ENCODE measurements at places on chromosomes 16 and 17. TPM values are rescaled to one million over a fixed set of nuclear protein-coding genes. Genes with fewer than 3 reads are reported as not detected.
A peak's percentile ranks its signal among the peaks of the same experiment; 100 is the strongest.

DNA sequence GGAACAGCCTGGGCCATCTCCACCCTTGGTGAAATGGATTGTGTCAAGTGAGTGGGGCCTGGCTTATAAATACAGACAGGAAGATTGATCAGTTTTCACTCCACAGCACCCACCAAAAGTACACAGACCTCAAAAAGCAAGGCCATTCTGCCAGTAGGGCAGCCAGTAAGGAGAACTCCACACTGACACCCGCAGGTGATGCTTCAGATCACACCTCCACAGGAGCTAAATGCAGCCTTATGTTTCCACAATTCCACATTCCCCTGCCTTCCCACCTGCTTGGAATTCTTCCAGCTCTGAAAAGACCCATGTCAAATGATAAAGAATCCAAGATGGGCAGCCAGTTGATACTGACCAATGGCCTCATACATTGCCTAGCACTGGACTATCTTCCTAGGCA is 191.1 kb downstream of the ZFHX3 start:
- no peaks in the 10 kb centered on the region for H3K27me3 ChIP-seq
- DNase-seq: peak; percentile 49
- no peak overlapping the region for H3K4me3 ChIP-seq

GRCh38 chr16:67137605-67138004 is 13.2 kb downstream of the B3GNT9 start:
- no peak overlapping the region for H3K27ac ChIP-seq
- H3K4me3 ChIP-seq: no peak overlapping the region
- no peaks in the 10 kb centered on the region for H3K27me3 ChIP-seq
- no peak for DNase-seq

DNA sequence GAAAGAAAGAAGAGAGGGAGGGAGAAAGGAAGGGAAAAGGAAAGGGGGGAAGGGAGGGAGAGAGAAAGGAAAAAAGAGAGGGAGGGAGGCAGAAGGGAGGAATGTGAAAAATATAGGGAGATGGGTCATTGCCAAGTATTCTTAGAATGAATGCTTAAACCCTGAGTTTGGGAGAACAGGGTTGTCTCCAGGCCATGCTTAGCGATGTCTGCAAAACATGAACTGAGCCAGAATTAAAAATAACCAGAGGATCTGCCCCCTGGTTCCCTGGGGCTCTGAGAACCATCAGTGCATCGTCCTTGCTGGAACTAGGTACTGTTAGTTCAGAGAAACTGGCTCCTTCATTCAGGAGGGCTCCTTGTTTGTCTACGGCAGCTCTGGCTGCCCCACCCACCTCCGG is 170.4 kb downstream of the IRX5 start:
- H3K27ac ChIP-seq: no peak overlapping the region
- no peak overlapping the region for H3K4me3 ChIP-seq
- no peak for DNase-seq
- H3K36me3 ChIP-seq: no peaks in the 10 kb centered on the region

DNA sequence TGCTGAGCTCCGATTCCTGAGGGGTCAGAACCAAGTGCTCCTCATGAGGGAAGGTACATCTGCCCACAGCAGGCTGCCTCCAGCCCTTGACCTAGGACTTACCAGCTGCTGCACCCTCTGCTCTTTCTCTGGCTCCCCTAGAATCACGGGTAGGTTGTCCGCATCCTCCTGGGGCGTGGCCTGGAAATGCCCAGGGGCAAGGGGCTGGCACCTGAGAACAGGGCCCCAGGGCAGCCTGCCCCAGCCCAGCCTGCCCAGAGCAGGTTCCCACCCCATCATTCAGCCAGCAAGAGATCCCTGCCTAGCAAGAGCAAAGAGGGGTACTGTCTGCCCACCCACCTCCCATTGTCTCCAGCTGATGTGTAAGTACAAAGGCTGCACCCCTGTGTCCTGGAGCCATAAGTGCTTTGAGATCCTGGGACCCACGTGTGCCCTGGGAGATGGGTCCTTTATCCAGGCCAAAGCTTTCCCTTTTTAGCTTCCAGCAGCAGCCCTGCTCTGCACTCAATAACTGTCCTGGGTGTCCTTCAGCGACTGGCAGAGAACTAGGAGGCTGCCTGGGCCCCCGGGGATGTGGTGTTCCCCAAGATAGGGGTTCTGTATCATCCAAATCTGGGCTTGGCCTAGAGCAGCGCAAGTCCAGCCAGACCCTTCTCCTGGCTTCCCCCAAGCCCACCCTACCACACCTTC is 5.1 kb downstream of the TSPOAP1 start:
- no peaks in the 10 kb centered on the region for H3K36me3 ChIP-seq
- DNase-seq: no peak
- H3K27ac ChIP-seq: no peak overlapping the region

DNA sequence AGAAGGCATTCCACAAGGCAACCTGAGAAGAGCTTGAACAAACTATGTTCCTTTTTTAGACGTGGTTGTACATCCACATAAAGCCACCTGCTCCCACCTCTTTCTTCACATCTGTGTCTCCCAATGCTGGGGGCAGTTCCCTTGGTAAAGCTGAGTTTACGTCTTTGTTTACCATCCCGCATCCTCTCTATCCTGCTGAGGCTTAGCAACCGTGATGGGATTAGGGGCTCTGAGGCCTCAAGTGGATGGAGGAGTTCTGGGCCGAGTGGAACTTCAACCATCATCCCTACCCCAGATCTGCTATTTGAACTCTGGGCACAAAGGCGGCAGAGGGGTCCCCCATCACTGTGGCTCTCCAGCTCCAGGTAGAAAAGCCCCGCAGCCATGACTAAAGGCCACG is 94.2 kb upstream of the CREBBP start:
- H3K4me3 ChIP-seq: no peak overlapping the region
- no peaks in the 10 kb centered on the region for H3K27me3 ChIP-seq
- H3K27ac ChIP-seq: no peak overlapping the region
- DNase-seq: no peak

DNA sequence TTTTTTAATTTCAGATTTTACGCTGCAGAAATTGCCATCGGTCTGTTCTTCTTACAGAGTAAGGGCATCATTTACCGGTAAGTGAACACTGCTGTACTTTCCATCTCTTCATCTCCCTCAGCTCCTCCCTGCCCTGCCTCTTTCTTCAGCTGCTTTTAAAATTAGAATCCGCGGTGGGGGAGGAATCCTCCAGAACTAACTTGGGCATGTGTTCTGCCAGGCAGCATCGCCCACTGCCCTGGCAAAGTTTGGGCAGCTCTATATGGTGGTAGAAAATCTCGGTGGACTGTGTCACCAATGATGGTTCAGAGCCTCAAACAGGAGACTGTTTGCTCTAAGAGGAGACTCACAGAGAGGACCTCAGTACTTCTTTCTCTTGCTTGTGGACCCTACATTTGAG is 81.6 kb upstream of the CACNG3 start:
- H3K4me3 ChIP-seq: no peak overlapping the region
- no peak overlapping the region for H3K27ac ChIP-seq
- peaks cover 27% of the 10 kb centered on the region for H3K27me3 ChIP-seq
- H3K4me1 ChIP-seq: no peaks in the 10 kb centered on the region

- peaks cover 12% of the 10 kb centered on the region for H3K27me3 ChIP-seq
- no peaks in the 10 kb centered on the region for H3K4me1 ChIP-seq
- no peak overlapping the region for H3K4me3 ChIP-seq
- H3K36me3 ChIP-seq: no peaks in the 10 kb centered on the region
- no peak overlapping the region for H3K27ac ChIP-seq
Observed at GRCh38 chr17:64017381-64017980, 3.0 kb downstream of the ICAM2 start.

- H3K4me3 ChIP-seq: no peak overlapping the region
- peak; percentile 14 for DNase-seq
- H3K27me3 ChIP-seq: peaks cover 19% of the 10 kb centered on the region
Observed at GRCh38 chr16:27195076-27195741, 8.1 kb upstream of the KDM8 start.

- H3K36me3 ChIP-seq: peaks cover 70% of the 10 kb centered on the region
- H3K27me3 ChIP-seq: no peaks in the 10 kb centered on the region
- no peak overlapping the region for H3K27ac ChIP-seq
Observed at GRCh38 chr17:4066210-4066609, 76.6 kb downstream of the ZZEF1 start.

DNA sequence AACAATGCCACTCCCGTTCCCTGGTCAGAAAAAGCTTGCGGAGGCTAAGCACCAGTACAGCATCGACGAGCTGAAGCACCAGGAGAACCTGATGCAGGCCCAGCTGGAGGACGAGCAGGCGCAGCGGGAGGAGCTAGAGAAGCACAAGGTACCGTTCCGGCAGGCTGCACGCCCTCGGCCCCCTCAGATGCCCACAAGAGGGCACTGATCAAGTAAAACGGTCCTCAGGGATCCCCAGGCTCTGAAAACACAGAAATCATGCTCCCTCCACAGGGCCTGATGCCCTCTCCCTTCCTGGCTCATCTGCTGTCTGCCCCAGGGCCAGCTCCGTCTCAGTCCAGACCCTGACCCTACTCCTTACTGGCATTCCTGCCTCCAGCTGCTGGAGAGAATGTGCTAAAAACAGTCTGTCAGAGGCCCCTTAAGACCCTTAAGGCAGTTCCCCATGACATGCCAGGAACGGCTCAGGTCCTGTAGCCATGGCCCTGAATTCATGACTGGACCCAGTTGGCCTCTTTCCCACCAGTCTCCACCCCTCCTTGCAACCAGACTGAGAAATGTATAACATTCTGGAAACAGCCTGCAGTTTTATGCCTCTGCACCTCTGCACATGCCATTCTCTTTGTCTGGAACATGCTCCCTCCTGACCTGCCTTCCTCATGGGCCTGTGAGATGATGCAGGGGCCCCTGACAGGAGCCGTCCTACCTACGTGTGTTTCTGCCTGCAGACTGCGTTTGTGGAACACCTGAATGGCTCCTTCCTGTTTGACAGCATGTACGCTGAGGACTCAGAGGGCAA is 21.8 kb downstream of the DRC3 start:
- H3K27ac ChIP-seq: no peak overlapping the region
- H3K36me3 ChIP-seq: peaks cover 6% of the 10 kb centered on the region
- no peak overlapping the region for H3K4me3 ChIP-seq
- H3K4me1 ChIP-seq: peaks cover 24% of the 10 kb centered on the region
- DNase-seq: no peak

DNA sequence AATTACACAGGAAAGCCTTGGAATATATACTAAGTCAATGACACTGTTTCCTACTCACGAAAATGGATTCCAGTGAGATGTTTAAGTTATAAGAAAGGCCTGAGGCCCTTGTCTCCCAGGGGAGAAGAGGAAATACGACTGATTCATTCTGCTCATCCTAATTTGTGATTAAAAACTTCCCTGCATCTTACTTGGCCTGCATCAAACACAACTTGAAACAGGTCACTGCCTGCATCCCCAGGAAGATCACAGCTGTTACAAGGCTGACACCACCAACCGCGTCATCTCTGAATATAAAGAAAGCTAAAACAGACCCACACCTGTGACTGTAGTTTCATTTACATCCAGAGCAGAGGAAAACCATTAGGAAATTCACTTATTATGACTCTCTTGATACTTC is 121.9 kb downstream of the DNAH3 start:
- no peaks in the 10 kb centered on the region for H3K4me1 ChIP-seq
- no peak overlapping the region for H3K27ac ChIP-seq
- H3K27me3 ChIP-seq: no peaks in the 10 kb centered on the region
- H3K36me3 ChIP-seq: peaks cover 4% of the 10 kb centered on the region

- no peak overlapping the region for H3K27ac ChIP-seq
- H3K4me1 ChIP-seq: no peaks in the 10 kb centered on the region
- H3K36me3 ChIP-seq: no peaks in the 10 kb centered on the region
- H3K27me3 ChIP-seq: no peaks in the 10 kb centered on the region
- DNase-seq: no peak
Observed at GRCh38 chr16:559021-559380, 1.2 kb upstream of the PRR35 start.

GRCh38 chr17:78839235-78839761 is 1.3 kb downstream of the USP36 start:
- H3K4me3 ChIP-seq: peak overlapping the region; percentile 93
- H3K27ac ChIP-seq: peak overlapping the region; percentile 90
- H3K36me3 ChIP-seq: peaks cover 37% of the 10 kb centered on the region

GRCh38 chr16:89373355-89374110 is 116.8 kb downstream of the ANKRD11 start:
- no peak overlapping the region for H3K4me3 ChIP-seq
- peaks cover 30% of the 10 kb centered on the region for H3K36me3 ChIP-seq
- DNase-seq: no peak
- H3K27ac ChIP-seq: no peak overlapping the region
- H3K27me3 ChIP-seq: no peaks in the 10 kb centered on the region

- H3K27ac ChIP-seq: no peak overlapping the region
- no peaks in the 10 kb centered on the region for H3K4me1 ChIP-seq
- DNase-seq: no peak
- no peak overlapping the region for H3K4me3 ChIP-seq
Observed at GRCh38 chr17:12406623-12407215, 259.0 kb upstream of the MYOCD start.

- H3K4me3 ChIP-seq: no peak overlapping the region
- H3K27me3 ChIP-seq: no peaks in the 10 kb centered on the region
- no peaks in the 10 kb centered on the region for H3K36me3 ChIP-seq
Observed at GRCh38 chr17:48540213-48540612, 4.7 kb downstream of the HOXB2 start.

DNA sequence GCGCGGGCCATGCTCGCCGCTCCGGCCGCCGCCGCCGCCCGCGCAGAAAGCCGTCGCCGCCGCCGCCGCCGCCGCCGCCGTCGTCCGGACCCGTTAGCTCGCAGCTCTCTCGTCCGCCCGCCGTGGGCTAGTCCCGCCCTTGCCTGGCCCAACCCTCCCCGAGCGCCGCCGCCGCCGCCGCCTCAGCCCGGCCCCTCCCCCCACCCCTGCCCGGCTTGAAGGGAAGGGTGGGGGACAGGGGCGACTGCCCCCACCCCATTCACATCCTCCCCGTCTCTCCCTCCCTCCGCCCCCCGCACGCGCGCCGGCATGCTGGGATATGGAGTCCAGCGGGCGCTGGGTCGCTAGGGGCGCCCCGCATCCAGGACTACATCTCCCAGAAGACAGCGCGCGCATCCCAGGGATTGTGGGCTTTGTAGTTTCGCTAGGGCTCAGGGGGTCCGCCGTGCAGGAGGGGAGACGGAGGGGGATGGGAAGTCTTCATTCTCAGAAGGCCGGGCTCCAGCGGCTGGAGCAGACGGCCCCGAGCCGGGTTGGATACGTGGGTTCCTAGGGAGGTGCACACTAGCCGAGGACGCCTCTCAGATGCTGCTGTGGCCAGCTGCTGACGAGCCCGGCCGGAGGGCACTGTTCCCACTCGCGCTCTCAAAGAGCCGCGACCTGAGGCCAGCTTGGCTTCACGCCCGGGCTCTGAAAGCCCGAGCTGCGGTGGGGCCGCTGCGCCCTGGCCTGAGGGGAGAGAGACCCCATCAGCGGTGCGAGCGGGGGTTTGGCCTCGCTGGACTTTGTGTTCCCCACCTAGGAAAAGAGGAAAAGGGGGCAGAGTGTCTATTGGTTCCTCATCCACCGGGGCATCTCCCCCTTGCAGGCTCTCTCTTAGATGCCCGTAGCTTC is at the start of gene ST3GAL2:
Gene ST3GAL2, minus strand, starts transcription at position 132 of the 894 bp plus-strand sequence. CDS start 40,570 bp downstream, outside the sequence.
- peak within 1 kb of the TSS; percentile 43 for H3K27ac ChIP-seq
- peaks cover 12% of the 10 kb centered on the region for H3K4me1 ChIP-seq
- DNase-seq: peak; percentile 94
- no peaks in the 10 kb centered on the region for H3K27me3 ChIP-seq

GRCh38 chr17:12958786-12959185 is 59.0 kb downstream of the ELAC2 start:
- no peaks in the 10 kb centered on the region for H3K4me1 ChIP-seq
- no peak overlapping the region for H3K4me3 ChIP-seq
- H3K27me3 ChIP-seq: no peaks in the 10 kb centered on the region
- H3K27ac ChIP-seq: no peak overlapping the region

GRCh38 chr17:14203388-14203787 is 33.3 kb downstream of the CDRT15 start:
- H3K27me3 ChIP-seq: no peaks in the 10 kb centered on the region
- peaks cover 32% of the 10 kb centered on the region for H3K36me3 ChIP-seq
- no peak overlapping the region for H3K27ac ChIP-seq
- H3K4me3 ChIP-seq: no peak overlapping the region

Gene PRSS33
- not detected for total RNA-seq

Gene LDHD
- total RNA-seq: 0.30 TPM

Gene ASPA
- total RNA-seq: 0.54 TPM

Gene SMIM5
- total RNA-seq: 0.09 TPM

Gene PRSS27
- 6.3 TPM for total RNA-seq

Gene GRAPL
- not detected for total RNA-seq

Gene ACSM2A
- total RNA-seq: not detected
